ENCODE measurements at places on chromosomes 1 and 21.

DNA sequence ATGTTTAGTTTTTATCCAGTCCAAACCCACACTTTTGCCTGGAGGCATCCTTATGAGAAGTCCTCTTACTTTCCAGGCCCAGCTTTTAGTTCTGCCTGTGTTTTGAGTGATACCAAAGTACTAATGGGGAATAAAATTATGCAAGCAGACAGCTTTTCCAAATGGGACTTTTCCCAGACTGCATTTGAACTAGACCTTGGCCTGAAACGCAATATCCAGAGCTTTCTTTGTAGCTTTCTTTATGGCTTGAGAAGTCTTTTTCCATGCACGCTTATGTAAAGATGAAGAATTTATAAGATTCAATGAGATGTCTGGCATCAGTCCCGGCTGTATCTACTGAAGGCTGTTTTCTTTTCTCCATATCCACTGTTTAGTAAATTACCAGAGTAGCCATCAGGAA, 236.6 kb upstream of the RAB4A start:
- DNase-seq = no peak

DNA sequence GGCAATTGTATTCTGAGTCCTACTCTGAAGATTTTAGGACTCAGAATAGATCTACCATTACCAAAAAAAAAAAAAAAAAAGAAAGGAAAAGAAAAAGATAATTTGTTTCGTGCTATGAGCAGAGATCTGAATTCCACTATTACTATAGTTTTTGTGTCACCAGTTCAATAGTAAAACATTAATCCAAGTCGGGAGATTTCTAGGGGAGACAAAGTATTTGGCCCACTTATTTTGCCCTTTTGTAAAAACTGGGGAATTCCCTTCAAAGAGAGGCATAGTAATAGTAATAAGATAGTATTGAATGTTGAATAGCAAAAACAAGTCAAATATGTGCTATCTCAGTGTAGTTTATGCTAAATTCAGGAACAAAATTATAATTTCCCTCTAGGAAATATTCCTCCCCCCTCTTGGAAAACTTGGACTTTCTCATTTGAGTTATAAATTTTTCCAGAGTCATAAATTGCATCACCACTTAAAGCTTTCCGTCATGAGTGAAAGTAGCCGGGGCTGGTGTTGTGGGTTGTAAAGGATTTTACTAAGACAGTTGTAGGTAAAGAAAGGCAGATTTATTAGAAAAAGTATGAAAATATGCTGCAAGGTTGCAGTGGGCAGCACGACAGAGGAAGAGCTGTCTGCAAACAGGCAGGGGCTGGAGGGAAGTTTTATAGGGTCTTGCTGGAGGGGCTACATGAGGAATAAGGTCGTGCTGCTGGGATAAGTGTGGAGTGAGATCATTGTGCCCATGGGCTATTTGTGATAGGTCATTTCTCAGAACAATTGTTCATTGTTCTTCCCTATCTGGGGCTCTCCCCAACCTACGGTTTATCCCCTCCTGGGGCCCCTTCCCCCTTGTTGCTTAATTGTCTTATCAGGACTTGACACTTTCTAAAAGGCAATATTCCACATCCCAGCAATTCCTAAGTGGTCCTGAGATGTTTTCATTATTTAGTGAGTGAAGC, 1009.9 kb downstream of the PLA2G4A start:
- no peak for DNase-seq

GRCh38 chr1:40634901-40635655, 30.4 kb downstream of the RIMS3 start:
- no peak for DNase-seq

DNA sequence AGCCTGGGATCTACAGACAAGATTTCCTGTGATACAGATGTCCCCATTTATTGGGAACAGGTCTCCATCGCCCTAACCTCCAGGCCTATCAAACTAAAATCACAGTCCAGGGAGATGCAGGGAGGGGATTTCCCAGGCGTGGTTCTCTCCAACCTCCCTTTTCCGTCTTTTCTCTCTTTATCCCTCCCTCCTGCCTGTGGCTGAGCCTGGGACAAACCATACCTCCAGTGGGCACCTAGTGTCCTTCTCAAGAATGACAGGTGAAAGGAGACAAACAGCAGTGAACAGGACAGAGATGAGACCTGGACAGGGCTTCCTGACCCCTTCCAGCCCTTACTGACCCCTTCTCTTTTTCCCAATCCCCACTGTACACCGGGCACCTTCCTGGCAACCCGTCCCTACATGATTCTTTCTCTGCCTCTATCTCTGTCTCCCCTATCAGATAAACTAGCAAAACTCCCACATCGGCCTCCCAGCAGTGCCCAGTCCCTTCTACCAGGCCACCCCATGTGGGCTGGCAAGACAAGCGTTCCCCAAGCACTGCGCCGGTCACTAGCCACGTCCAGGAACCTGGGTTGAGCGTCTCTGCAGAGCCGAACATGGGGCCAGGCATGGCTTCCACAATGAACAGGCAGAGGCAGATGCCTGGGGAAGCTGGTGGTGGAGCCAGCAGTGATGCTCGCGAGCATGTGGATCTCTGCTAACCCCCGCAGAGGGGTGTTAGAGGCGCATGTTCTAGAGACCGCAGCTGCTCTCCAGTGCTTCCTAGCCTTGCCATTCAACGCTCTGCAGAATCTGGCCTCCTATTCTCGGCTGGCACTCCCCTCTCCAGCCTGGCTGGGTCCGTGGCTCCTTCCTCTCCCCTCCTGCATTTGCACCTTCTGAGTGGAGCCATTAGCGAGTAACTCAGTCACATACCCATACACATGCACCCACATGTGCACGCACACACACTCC, 54.7 kb downstream of the ELK4 start:
- no peak for DNase-seq

DNA sequence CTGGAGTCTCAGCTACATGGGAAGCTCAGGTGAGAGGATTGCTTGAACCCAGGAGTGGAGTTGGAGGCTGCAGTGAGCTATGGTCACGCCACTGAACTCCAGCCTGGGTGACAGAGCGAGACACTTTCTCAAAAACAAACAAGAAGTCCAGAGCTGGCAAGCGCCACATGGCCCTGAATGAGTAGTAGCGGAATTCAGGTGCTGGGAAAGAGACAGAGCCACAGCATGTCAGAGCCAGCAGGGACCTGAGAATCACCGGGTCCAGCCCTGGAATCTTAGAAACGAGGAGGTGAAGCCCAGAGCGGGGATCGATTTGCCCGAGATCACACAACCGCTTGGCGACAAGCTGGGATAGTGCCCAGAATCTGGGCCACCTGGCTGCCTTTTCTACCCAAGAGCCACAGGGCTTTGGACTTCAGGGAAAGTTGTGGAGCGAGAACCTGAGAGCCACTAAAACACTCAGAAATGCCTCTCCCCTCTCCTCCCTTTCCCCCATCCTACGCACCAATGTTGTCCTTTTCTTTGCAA, 9.8 kb downstream of the ARL8A start:
- no peak for DNase-seq

DNA sequence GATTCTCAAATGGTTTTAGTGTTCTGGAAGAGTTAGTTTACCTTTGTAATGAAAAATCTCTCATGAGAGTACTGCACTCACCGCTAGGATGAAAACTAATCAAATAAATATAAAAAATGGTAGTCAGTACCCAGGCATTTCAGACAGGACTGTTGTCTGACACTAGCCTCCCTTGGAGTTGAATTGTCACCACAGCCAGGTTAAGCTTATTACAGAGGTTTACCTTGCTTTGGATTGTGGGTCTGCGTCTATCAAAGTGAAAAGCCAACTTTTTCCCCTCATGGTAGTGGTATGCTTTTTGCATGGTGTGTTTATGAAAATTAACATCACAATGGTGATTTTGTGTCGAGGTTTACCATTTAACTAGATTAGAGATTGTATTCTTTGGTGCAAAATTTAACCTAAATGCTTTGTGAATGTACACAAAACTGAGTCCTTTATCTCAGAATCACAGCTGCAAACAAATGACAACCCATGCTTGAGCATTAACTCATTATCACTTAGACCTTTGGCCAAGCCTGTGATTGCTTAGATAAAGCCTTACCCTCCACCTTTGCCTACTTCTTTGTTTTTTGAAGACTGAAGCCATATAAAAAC, 20.1 kb downstream of the RAP1A start:
- no peak for DNase-seq

DNA sequence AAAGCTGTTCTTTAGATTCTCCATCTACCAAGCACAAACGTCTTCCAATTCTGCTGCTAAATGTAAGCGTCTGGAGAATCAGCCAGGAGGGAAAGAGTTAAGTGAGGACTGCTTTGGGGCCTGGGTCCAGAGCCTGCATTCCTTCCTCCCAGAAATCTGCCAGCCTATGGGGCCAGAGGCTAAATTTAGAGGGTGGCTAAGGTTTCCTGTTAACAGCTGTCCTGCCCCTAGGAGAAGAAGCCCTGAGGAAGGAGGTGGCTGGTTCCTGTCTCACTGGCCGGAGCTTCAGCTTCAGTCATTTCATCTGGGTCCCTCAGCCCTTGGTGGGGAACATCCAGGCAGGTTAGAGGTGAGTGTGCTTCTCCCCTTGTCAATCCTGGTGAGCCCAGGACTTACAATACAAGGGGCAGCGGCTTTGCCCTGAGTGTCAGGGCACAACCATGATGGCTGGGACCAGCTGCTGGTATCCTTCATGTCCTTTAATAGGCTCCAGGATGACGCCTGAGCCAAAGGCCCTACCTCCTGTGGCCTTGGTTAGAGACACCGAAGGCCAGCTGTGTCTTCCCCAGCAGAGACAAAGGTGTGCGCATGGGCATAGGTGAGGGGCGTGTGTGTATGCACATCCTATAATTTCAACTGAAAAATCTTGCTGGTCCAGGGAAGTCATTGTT, at the start of gene STYXL2:
TSS of gene STYXL2 (plus strand) at position 230 of the 671 bp plus-strand sequence. CDS start 775 bp downstream, outside the sequence.
- no peak for DNase-seq

- no peak for DNase-seq
Observed at GRCh38 chr1:203929741-203930309, 68.4 kb downstream of the SNRPE start.

DNA sequence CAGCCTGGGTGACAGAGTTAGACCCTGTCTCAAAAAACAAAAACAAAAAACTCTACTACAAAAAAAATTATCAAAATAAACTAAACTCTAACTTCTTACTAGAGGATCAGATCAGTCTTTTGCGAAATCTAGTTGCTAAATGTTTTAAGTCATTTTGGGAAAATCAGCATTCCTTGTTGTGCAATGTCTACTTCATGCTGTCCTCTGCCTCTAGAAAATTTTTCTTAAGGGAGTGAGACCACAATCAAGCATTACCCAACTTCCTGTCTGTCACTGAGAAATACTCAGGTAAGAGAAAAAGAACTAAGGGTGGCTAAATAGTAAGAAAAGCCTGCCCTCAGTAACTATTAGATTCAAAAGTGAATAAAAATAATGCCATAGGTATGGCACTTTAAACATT, 67.2 kb upstream of the FOXD3 start:
- no peak for DNase-seq

GRCh38 chr21:42724226-42724920, 71.0 kb downstream of the PDE9A start:
- peak; percentile 10 for DNase-seq
